ENCODE measurements at places on chromosomes 13 and 19. TPM values are rescaled to one million over a fixed set of nuclear protein-coding genes. Genes with fewer than 3 reads are reported as not detected.

Gene MYO1F
- total RNA-seq: 10.7 TPM

Gene CYP4F11
- 16.6 TPM for total RNA-seq

DNA sequence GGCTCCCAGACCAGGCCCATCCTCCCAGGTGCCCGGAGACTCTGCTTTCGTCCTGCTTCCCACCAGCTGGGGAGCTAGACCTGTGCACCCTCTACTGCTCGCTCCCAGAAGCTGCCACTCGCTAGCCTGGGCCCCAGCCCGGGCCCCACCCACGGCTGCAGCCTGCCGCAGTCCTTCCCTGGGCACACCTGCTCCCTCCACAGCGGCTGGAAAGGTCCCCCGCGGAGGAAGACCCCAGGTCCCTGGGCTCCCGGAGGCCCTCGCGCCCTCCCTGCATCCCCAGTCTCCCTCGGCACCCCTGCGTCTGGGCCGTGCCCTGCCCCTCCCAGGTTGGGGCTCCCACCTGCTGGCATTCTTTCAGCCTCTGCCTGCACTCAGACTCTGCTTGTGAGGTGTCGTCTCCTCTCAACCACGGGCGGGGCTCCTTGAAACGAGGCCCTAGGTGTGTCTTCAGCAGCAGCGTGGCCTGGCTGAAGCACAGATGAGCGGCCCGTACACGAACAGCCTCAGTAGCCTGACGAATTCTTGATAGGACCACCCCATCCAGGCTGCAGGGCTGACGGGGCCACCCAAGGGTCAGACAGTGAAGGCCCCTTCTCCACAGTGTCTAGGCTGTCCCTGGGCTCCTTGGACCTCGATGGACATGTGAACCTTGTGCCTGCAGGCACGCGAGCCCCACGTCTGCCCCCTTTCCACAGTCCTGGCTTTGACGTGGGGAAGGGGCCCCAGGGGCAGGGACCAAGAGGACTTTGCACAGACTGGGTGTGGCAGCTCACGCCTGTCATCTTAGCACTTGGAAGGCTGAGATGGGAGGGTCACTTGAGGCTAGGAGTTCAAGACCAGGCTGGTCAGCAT lies 27.9 kb downstream of the DOT1L start:
- DNase-seq: no peak

DNA sequence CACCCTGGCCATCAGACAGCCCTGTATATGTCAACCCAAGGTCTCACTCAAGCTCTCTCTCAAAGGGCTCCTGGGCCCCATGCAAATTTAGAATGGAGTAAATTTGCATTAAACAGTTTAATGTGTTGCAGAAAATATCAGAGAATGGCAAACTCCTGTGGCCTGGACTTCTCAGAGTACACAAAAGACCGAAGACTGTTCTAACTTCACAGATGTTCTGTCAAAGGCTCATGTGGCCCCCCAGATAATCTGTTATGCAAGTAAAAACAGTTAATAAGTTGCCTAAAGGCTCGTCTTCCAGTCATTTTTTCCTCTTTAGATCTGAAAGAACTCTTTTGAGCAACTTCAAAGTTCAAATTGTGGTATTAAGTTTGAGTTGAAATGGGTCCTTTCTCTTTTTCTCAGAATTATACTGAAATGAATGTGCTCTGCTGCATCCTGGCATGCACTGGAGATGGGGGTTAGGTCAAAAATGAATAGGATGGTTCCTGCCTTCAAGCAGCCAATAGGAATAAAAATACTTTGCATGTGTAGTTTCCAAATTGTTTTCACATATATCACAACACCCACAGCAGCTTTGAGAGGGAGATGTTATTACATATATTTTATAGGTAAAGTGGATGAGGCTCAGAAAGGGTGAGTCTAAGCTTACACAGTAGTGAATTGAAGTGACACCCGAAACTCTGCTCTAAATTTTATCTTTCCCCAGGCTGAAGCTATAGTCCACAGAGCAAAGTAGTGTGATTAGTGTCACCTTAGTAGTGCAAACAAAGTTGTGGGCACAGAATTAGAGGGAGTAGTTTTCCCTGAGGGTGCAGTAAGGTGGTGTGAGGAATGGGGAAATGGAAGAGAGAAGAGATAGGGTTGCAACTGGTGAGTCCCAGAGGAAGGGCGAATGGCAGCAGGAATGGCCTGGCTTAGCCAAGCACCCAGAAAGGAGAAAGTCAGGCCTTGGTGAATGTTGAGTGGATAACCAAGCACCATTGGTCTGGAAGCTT lies 205.0 kb upstream of the RFC3 start:
- DNase-seq: no peak

- DNase-seq: no peak
These were observed 120.5 kb upstream of the SPACA7 start for GRCh38 chr13:112255550-112256120.

DNA sequence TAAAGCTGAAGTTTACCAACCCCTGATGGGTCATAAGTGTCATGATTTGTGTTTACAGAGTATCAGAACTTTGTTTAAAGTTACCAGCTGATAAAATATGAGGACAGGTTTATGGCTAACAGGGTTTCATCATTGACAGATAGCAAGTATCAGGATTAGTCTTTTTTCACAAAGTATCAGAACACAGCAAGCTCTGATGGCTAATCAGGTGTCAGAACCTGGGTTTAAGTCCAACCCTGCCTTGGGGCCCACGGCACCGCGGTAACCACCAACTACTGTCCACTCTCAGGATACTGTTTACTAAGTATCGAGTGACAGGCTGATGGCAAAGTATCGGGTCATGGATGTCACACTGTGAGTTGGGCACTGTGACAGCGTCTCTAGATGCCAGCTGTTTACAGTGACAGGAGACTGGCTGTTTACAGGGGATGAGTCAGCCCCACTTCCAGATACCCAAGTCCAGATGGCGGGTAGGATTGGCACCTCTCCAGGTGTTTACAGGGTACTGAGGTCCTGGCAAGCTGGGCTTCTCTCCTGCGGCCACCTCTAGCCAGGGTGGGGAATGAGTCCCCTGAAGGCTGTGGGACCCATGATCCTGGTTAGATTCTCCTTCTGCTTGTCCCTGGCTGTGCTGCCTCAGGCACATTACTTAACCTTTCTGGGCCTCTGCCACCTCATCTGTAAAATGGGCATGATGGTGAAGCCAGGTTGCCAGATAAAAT lies 21.8 kb downstream of the ARRDC2 start:
- no peak for DNase-seq

DNA sequence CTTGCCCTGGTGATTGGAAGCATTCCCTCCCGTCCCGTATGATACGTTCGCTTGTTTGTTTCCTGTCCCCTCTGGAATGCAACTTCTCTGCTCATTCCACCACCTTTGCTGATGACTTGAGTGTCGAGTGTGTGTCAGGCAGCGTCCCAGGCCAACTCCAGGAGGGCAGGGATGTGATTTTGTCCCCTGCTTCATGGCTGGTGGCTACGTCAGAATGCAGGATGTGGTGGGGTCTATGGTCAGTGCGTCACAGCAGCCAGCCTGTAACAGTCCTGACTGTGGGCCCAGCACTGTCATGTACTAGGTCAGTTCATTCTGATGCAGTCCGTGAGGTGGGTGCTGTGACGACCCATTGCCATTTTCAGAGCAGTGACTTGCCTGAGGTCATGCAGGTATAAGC lies 16.2 kb downstream of the BRSK1 start:
- DNase-seq: no peak

Measured in esophagus squamous epithelium (tissue), 5 donors.